B cell (primary cell): ENCODE measurements at places on chromosomes 13 and 19.

DNA sequence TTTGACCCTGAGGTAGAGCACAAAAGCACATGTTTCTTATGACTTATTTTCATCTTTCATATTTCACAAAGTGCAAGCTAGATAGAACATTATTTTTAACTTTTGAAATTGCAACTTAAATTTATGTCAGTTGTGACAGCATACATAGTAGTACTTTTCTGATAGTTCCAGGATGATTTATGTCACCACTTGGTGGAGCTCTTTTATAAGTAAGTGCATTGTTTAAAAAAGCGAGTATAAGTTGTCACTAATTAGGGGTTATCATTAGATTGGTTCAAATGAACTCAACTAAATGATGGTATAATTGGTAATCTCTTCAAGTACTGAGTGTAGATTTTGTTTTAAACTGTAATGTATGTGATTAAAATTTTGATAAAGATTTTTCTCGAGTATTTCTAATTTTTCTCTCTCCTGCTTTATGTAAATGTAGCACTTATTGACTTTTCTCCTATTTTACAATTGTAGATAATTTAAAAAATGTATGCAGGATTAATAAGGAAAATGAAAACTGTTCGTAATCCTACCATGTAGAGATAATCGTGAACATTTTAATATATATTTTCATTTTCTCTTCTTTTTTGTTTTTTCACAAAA, 31.1 kb downstream of the RB1 start:
- DNase-seq = peak; percentile 63

- DNase-seq = peak; percentile 97
Observed at GRCh38 chr19:947707-948539, 22.1 kb downstream of the ARID3A start.

DNA sequence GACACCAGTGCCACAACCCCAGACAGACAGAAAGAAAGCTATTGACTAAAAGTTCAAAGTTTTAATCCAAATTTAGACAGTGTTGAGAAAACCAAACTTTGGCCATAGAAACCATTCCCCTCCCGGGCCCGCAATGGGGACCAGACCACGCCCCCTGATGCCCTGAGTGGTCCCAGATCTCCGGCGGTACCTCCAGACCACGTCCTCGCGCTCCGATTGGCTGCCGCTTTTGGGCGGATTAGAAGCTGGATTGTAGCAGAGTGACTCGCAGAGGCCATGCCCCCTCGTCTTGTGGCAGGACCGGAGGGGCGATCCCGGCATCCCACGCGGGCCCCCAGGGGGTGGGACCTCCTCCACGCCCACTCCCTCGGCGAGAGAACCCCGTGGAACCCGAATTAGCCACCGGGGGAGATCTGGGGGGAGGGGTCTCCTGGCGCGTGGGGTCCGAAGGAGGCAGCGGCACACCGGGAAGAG, 797 bp upstream of the HSD17B14 start:
- DNase-seq = peak; percentile 89

DNA sequence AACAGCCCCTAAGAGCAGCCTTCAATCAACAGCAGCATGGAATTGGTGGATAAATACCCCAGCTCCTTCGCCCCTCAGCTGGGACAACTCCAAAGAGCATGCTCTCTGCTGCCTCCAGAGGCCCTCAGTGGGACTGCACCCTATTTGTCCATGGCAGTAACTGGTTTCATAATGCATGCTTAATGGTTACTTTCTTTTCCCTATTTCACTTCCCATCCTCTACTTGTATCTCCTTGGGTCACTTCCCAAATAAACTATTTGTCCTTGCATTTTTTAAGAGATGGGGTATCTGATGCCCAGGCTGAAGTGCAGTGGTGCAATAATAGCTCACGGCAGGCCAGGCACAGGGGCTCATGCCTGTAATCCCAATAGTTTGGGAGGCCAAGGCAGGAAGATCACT, 13.5 kb upstream of the TPM4 start:
- DNase-seq = peak; percentile 78

DNA sequence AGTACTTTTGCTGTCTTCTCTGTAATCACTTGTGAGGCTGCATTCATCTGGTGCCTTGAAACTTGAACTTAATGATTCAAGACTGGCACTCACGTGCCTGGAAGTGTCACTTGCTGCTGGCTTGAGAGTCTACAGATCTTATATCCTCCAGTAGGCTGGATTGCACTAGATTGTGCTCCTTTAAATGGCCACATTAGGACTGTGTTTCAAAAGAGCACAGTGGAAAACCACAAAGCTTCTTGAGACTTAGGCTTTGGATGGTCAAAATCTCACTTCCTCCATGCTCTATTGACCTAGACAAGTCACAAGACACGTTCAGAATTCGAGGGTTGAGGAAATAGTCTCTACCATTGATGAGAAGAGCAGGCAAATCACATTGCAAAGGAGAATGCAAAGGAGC, 1278.8 kb upstream of the MIR17HG start:
- DNase-seq = no peak

- DNase-seq = no peak
Observed at GRCh38 chr13:58906329-58907007, 1257.3 kb downstream of the DIAPH3 start.

GRCh38 chr13:93948162-93948922, 531.1 kb downstream of the DCT start:
- no peak for DNase-seq

DNA sequence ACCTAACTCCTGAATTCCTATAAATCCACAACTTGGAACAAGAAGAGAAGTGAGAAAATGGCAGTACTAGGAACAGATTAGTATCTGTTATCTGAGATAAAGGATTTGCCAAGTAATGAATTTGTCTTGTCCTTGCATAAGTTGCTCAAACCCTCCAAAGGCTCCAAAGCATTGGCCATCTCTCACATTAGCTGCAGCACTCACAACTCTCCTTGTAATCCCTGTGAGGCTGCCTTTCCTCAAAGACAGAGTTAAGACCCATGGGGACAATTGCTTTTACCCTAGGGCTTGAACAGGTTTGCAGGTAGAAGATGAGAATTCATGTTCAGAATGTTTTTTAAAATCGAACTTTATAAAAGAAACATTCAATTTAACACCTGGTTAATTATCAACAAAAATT, 1702.2 kb downstream of the EFNB2 start:
- DNase-seq = no peak

- no peak for DNase-seq
Observed at GRCh38 chr13:31476266-31476665, 263.1 kb upstream of the RXFP2 start.

DNA sequence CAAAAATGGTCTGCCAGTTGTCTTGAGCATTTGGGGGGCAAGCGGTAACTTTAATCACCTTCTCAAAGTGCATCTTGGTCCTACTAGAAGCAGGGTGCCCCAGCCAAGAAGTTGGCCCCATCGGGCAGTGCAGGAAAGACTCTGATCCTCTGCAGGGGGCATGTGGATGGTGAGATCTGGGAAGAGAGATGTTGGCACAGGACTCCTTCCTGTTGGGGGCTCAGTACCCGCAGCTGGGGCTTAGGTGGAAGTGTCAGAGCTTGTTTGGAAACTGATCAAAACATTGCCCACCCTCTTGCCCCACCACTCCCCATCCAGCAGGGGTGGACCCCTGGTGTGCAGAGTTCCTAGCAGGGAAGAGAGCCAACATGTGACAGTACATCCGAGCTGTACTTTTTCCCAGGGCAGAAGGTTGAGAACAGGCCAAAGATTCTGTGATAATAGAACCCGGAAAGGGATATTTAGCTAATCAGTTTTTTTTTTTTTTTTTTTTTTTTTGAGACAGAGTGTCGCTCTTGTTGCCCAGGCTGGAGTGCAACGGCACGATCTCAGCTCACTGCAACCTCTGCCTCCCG, 8.8 kb downstream of the RRAS start:
- no peak for DNase-seq

DNA sequence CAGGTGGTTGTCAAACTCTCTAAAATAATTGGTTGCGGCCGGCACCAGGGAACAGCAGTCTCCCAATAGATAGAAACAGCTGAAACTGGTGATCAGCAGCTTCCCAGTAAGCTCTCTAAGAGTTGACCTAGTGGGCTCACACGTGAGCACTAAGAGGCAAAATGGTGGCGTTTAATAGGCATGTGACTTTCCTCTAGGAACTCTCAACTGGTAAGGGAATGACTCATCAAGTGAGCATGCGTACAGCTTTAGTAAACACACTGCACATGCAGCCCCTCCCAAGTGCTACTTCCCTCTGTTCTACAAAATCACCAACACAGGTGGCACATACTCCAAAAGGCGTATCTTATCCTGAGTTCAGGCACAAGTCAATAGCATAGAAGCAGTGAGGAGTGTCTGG, 41.7 kb downstream of the TNFSF11 start:
- DNase-seq = no peak

DNA sequence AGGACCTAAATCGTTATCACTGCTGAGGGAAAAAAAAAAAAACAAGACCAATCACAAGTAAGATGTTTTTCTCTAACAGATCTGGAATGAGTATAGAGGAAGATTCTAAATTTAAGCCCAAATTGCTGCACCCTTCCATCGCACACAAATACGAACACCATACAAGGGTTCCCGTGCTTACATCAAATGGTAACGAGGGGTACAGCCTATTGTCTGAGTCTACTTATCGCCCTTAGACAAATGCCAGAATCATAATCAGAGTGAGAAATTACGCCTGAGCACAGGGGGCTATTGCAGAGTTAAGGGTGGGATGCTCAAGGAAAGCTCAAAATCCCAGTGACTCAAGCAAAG, 603 bp downstream of the ZC3H13 start:
- DNase-seq = no peak

DNA sequence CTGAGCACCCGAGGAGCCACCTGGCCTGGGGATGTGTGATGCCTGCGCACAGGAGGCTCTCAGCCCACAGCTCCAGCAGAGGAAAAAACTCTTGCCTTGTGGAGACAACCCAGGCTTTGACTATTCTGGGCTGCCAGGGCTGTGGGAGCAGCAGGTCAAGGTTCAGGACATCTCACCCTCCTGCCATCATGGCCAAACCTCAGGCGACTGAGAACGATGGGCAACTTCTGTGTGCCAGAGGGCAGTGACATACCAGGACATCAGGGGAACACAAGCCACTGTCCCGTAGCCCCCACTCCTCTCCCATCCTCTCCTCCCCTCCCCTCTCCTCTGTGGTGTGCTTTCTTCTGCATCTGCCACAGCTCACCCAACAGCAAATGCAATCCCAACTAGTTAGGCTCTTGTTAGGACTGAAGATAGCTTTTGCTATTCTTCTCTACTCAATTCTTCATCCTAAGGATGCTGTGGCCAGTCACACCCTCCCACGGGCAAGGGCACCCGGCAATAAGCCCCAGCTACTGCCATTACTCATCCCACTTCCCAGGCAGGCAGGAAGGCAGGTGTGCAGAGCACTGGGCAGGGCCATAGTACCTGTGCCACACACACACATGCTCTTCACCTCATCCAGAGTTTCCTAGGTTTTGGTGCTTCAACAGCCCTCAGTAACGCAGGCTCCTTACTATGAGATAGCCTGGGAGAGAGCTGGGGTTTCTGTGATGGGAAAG, 16.8 kb downstream of the ELL start:
- DNase-seq = no peak

GRCh38 chr13:56720841-56721240, 419.9 kb upstream of the PRR20A start:
- DNase-seq = no peak

DNA sequence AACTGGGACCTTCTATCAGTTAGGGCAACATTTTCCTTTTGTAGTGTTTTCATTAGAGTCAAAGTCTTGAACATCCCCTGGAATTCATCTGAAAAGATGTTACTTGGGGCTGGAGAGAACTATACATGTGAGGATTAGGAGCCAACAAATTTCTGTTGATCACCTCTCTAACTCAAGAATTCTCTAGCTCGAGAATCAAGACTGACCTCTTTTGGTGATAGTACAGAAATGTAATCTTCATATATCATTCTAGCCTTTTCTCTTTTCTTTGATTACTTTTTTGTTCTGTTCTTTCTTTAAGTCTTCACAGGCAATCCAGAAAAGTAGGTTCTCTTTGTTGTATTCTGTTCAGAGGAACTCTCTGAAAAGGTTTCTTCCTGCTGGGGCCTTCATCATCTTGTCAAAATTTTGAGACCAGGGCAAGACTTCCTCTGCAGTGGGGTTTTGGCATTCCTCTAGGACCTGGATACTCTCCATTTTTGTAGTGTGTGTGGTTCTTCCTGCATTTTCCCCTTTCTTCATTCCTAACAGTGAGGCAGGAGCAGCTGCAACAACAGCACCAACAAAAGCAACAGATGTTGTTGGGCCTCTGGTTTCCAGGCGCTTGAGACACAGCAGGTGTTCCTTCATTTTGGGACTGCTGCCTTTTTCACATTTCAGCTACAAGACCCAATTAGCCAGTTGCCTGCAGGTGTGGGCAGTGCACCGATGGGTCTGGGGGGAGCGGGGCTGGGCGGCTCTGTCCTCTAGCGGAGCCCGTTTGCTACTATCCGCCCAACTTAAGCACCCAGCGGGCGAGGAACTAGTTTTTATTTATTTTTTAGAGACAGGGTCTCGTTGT, 26.2 kb downstream of the ELF1 start:
- peak; percentile 43 for DNase-seq

DNA sequence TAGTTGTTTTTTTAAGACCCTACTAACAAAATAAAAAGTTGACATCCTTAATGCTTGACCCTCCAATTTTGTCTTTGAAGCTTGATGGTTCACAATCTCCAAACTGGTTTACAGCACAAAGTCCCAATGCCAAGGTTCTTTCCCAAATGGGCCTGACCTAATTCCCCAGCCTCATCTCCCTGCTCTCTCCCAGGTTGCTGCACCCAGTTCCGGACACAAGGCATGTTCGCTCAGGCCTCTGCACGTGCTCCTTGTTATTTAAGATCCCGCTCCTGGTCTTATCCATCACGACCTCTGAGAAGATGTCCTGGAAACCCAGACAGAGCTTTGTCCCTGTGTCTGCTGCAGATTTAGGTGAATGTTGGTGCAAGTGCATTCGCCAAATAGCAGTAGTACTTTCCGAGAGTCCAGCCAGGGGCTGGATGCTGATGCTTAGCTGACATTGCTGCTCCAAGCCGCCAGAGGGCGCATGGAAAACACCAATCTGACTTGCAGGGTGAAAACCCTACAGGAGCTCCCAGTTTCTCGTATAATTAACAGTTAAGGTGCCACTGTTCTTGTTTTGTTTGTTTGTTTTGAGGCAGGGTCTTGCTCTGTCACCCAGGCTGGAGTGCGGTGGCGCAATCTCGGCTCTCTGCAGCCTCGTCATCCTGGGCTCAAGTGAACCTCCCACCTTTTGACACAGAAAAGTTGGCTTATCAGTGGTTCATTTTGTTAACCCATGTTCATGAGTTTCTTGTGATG, 18.5 kb downstream of the LYPD3 start:
- DNase-seq = peak; percentile 86

GRCh38 chr19:44570984-44571684, 41.7 kb upstream of the CEACAM20 start:
- DNase-seq = peak; percentile 65
